Sigmoid colon (tissue), 7 donors: ENCODE measurements at places on chromosomes 1 and 21. TPM values are rescaled to one million over a fixed set of nuclear protein-coding genes. Genes with fewer than 3 reads are reported as not detected.

DNA sequence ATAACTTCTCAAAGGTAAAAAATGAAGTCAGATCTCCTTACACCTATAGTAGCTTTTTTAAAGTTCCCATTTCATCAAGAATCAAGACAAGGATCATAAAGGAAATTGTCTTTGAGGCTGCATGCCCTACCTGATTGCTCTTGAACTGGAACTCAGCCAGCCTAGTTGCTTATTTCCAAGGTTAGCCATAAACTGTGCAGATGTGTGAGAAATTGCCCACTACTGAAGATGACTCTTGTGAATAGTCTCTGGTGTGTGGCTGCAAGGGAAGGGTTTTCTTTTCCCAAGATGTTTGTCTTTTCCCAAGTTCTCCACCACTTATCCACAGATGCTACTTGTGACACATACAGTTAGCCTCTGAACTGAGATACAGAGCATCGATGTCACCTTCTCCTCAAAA, 81.7 kb upstream of the DUSP10 start:
- H3K27me3 ChIP-seq: no peaks in the 10 kb centered on the region
- H3K27ac ChIP-seq: no peak overlapping the region
- no peak overlapping the region for H3K4me3 ChIP-seq

GRCh38 chr1:25647863-25648262, 31.3 kb downstream of the MAN1C1 start:
- H3K4me3 ChIP-seq: no peak overlapping the region
- DNase-seq: no peak
- no peak overlapping the region for H3K27ac ChIP-seq
- no peaks in the 10 kb centered on the region for H3K4me1 ChIP-seq

DNA sequence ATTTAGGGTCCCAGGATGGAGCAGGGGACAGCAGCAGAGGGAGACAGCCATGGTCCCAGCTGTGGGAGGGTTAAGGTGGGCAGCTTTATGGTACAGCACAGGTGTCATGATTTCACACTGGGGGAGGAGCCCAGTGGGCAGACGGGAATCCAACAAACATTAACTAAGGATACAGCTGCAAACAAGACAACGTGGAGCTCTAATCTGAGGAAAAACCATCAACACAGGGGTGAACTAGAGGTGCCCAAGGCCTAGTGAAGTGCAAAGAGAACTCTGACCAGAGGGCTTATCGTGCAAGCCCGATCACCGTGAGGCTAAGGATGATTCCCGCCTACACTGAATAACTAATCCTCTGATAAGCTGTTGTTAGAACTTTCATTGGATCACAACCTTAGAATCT, 18.7 kb downstream of the ECE1 start:
- DNase-seq: no peak
- no peak overlapping the region for H3K27ac ChIP-seq
- H3K36me3 ChIP-seq: peaks cover 39% of the 10 kb centered on the region
- H3K4me1 ChIP-seq: peaks cover 19% of the 10 kb centered on the region
- no peak overlapping the region for H3K4me3 ChIP-seq

GRCh38 chr1:61370177-61370912, 288.0 kb downstream of the NFIA start:
- H3K27ac ChIP-seq: no peak overlapping the region
- no peaks in the 10 kb centered on the region for H3K4me1 ChIP-seq
- no peak for DNase-seq
- H3K4me3 ChIP-seq: no peak overlapping the region
- H3K36me3 ChIP-seq: peaks cover 12% of the 10 kb centered on the region
- H3K27me3 ChIP-seq: no peaks in the 10 kb centered on the region

DNA sequence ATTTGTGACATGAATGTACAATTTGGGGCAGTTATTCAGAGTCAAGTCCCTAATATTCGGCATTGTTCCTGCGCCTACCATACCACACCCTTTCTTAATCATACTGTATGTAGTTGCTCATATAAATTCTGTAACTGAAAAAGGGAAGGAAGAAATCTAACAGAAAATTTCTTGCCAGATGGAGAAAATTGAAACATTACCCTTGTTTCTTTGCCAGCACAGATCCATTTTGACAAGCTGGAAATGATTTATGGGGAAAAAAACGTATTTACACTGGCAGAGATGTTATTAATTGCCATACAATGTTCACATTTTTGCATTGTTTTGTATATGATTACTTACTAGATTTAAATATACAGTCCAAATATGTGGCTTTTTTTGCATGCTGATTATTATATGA, 363.8 kb upstream of the PKN2 start:
- DNase-seq: no peak
- H3K4me3 ChIP-seq: no peak overlapping the region
- no peaks in the 10 kb centered on the region for H3K27me3 ChIP-seq
- H3K4me1 ChIP-seq: no peaks in the 10 kb centered on the region

- no peaks in the 10 kb centered on the region for H3K36me3 ChIP-seq
- peak; percentile 64 for DNase-seq
- no peak overlapping the region for H3K27ac ChIP-seq
- H3K4me1 ChIP-seq: peaks cover 29% of the 10 kb centered on the region
- H3K4me3 ChIP-seq: peak overlapping the region; percentile 46
- peaks cover 25% of the 10 kb centered on the region for H3K27me3 ChIP-seq
These were observed 623 bp downstream of the GNG4 start for GRCh38 chr1:235648954-235649367.

- no peaks in the 10 kb centered on the region for H3K4me1 ChIP-seq
- peaks cover 12% of the 10 kb centered on the region for H3K36me3 ChIP-seq
- no peak overlapping the region for H3K27ac ChIP-seq
- no peak for DNase-seq
These were observed 21.5 kb downstream of the ABCB10 start for GRCh38 chr1:229536982-229537381.

GRCh38 chr1:210483821-210484220, 155.1 kb downstream of the HHAT start:
- DNase-seq: no peak
- H3K27ac ChIP-seq: no peak overlapping the region
- no peak overlapping the region for H3K4me3 ChIP-seq

GRCh38 chr1:159918352-159919200, 6.7 kb downstream of the TAGLN2 start:
- H3K27ac ChIP-seq: no peak overlapping the region
- no peak for DNase-seq
- peaks cover 35% of the 10 kb centered on the region for H3K4me1 ChIP-seq
- H3K4me3 ChIP-seq: no peak overlapping the region
- H3K36me3 ChIP-seq: peaks cover 9% of the 10 kb centered on the region

- H3K4me3 ChIP-seq: no peak overlapping the region
- no peak for DNase-seq
- H3K27ac ChIP-seq: no peak overlapping the region
These were observed 116.6 kb downstream of the HS2ST1 start for GRCh38 chr1:87030740-87031690.

GRCh38 chr1:904310-904950, 19.3 kb upstream of the SAMD11 start:
- peak overlapping the region; percentile 38 for H3K4me3 ChIP-seq
- no peaks in the 10 kb centered on the region for H3K36me3 ChIP-seq
- DNase-seq: peak; percentile 87

DNA sequence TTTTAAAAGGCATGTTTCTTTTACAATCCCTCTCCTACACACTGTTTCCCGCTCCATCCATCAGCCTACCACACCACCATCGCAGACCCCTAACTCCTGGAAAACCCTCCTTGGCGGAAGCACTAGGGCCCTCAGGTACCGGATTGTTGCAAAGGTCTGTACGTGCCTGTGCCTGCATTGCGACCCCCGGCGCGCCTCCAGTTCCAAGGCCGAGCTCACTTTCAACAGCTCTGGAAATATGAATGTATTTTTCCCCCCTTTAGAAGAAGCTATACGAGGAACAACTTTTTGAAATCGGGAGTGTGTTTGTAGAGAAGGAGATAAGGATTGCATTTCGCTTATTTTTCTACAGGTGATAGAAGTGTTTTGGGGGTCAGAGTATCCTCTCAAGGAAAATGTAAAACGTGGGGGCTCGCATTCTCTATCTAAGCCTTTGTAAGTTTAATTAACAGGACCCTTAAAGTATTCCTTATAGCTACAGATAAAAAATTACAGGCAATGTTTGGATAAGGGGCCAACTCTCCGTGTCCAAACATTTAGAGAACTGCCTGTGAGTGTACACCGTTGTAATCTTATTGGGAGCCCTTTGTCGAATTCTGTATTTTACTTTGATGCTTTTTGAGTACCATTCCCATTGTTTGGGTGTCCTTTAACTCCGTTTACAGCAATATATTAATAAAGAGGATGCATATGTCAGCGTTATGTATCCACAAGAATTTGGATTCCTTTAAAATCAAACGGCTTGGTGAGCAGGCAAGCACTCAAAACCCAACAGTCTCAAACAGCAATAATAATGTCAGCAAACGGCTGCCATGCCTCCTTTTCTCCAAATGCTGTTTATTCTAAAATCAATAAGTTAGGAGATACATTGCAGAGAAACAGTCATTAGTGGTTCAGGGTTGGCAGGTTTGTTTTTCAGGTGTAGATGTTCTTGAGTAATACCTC, 5.9 kb downstream of the PRRX1 start:
- no peaks in the 10 kb centered on the region for H3K36me3 ChIP-seq
- no peak overlapping the region for H3K27ac ChIP-seq
- H3K27me3 ChIP-seq: peaks cover 23% of the 10 kb centered on the region
- no peak overlapping the region for H3K4me3 ChIP-seq
- peaks cover 11% of the 10 kb centered on the region for H3K4me1 ChIP-seq

GRCh38 chr1:156591432-156592157, at the start of gene NAXE:
Gene NAXE, plus strand, starts transcription at chr1:156591776. Its CDS starts 29 bp downstream, at chr1:156591805.
- H3K27ac ChIP-seq: peak within 1 kb of the TSS; percentile 90
- peaks cover 39% of the 10 kb centered on the region for H3K36me3 ChIP-seq

DNA sequence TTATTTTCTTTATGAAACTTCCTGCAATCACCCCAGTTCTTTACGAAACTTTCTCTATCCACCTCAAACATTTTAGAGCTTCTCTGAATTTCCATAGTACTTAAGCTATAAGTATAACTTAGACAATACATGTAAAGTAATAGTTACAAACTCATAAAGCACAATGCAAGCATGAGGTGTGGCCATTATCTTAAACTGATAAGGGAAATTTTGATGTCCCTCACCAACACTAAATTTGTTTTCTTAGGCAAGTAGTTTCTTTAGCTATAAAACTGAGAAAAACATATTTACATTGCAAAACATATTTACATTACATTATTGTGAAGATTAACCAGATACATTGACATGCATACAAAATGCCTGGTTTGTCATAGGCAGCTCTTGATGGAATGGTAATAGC, 146.4 kb upstream of the ATP1B1 start:
- no peak for DNase-seq
- no peaks in the 10 kb centered on the region for H3K27me3 ChIP-seq
- no peak overlapping the region for H3K4me3 ChIP-seq
- no peaks in the 10 kb centered on the region for H3K36me3 ChIP-seq

DNA sequence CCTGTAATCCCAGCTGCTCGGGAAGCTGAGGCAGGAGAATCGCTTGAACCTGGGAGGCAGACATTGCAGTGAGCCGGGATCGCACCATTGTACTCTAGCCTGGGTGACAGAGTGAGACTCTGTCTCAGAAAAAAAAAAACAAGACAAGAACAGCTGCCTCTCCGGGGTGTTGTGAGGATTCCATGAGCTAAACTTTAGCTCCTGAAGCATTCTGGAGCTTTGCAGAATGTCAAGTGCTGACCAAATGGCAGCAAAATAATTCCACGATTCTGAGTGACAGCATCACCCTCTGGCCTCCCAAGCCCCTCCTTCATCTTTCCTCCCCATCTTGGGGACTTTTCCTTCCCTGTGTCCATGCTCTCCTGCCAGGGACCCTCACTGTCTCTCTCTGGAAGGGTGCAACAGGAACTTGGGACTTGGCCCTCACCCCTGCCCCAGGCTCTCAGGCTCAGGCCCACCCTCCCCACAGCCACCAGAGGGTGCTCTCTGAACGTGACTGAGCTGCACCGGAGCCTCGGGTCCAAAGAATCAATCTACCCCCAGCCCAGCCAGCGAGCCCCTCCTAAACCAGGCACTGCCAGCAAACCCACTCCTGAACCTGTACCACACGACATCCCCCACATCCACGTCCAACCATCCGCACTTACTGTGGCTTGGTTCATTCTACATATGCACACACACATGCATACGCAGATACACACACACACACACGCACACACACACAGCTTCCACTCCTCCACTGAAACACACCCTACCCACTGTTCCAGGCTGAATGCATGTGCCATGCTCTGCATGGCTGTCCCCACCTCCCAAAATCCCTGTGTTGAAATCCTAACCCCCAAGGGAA, 45.7 kb downstream of the ACOT7 start:
- H3K4me1 ChIP-seq: peaks cover 24% of the 10 kb centered on the region
- no peak overlapping the region for H3K4me3 ChIP-seq
- no peaks in the 10 kb centered on the region for H3K27me3 ChIP-seq

The OR2T35 gene
- total RNA-seq: not detected

The RAP1GAP gene
- total RNA-seq: 0.33 TPM

The LEFTY1 gene
- not detected for total RNA-seq

The DOCK7 gene
- total RNA-seq: 39.0 TPM

The STUM gene
- 11.1 TPM for total RNA-seq

The SMCP gene
- not detected for total RNA-seq

The CELA2A gene
- total RNA-seq: not detected

The FDPS gene
- total RNA-seq: 85.3 TPM
